ENCODE measurements at places on chromosomes 16 and 17.

- DNase-seq: no peak
Measured at GRCh38 chr17:21425736-21426135, 49.6 kb downstream of the KCNJ12 start.

GRCh38 chr17:48244121-48244711, 136.7 kb downstream of the SNX11 start:
- DNase-seq: no peak

GRCh38 chr16:70345840-70346239, 863 bp upstream of the DDX19A start:
- no peak for DNase-seq

DNA sequence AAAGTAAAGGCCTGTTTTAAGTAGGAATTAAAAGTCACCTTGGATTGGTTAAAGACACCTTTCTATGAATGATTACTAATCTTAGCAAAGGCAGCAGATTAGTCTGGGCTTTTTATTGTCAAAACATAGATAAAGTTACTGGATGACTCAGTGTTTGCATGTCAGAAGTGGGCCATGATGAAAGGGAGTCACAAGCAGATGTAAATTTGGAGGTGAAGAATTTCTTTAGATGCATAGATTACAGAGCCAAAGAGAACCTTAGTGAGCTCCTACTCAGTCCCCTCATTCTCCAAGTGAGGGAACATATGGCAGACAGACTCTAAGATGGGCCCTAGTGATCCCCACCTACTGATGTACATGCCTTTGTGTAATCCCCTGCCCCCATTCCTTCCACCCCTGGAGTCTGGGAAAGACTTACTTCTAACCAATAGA, 124.5 kb downstream of the HS3ST3A1 start:
- no peak for DNase-seq
